Breast epithelium (tissue), 4 donors: ENCODE measurements at places on chromosomes 5 and 9. TPM values are rescaled to one million over a fixed set of nuclear protein-coding genes. Genes with fewer than 3 reads are reported as not detected.

Gene ITGA1
- 49.2 TPM for total RNA-seq

Gene RNF180
- 16.2 TPM for total RNA-seq

Gene ISL1
- total RNA-seq: not detected

Gene LRRC70
- 8.6 TPM for total RNA-seq

Gene PTGER4
- total RNA-seq: 31.5 TPM

Gene UHRF2
- total RNA-seq: 95.6 TPM

DNA sequence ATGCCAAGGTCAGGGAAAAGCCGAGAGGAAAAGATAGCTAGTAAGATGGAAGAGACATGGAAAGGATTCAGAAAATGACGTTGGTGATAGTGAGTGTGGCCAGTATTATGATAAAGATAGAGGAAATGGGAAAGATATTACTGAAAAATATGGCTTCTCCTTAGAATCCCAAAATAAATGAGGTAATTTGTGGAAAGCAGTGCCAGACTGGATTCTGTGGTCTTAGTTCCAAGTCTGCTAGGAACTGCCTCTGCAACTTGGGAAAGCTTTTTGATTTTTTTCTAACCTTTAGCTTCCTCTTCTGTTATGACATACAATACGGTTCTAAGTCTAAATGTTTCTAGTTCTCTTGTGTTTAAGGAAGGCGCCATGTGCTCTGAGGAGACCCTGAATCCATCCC is 54.2 kb downstream of the GRIA1 start:
- no peak for DNase-seq

DNA sequence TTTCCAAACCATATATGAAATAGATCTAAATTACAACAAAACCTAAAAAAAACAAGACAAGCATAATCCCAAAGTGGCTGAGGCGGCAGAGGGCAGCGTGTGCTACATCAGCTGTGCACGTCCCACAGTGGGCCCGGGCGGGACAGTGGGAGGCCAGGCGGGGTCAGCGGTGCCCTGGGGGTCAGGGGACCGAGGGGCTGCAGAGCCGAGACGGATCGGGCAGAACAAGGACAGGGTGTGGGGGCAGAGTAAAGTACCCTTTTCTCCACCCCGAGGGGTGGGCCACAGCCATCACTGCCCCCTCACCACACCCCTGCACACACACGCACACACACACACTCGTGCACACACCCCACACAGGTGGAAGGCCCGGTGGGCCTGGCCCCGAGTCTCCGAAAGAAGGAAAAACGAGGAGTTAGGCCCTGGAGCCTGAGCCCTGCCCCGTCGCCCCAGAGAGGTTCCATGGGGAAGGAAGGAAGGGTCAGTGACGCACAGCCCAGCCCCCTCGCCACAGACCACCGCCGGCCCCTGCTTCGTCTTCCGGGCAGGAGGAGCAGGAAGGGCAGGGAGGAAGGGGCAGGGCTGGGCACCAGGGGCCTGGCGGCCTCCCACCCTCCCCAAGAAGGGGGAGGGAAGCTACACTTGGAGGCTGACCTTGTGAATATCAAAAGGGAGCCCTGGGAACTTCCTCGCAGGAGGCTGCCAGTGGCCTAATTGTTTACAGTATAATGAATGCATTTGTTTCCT is 49.6 kb upstream of the UBAC1 start:
- no peak for DNase-seq

DNA sequence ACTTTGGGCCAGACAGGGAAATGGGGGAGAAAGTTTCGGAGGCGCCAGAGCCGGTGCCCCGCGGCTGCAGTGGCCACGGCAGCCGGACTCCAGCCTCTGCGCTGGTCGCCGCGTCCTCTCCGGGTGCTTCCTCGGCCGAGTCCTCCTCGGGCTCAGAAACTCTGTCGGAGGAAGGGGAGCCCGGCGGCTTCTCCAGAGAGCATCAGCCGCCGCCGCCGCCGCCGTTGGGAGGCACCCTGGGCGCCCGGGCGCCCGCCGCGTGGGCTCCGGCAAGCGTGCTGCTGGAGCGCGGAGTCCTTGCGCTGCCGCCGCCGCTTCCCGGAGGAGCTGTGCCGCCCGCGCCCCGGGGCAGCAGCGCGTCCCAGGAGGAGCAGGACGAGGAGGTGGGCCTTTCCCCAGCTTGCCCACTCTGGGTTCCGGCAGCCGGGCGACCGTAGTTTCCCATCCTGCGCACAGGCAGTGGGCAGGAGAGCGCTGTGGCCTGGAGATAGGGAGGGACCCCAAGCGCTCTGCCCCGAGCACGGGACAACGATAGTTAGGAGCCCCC is 516 bp downstream of the MAST4 start:
- no peak for DNase-seq

DNA sequence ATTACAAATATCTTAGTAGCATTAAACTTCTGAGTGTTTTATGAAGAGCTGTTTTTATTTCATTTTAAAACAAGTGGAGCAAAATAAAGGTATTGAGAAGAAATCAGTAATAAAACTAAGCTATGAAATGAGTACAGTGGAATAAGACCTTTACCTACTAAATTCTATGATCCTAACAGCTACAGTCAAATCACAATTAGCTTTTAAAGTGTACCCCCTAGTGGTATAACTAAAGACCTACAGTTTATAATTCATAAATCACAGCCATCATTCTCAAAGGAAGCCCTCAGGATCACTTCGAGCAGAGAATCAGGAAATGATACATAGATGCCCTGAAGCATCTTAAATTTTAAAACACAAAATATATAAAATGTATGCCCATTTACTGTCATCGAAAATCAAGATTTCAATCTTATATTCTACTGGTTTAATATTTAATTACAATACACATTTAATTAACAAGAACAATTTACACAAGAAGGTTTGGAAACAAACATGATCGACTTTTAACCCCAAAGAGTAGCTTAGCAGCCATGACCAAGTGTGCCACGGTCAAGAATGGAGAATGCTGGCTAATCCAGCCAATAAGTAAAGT is 12.3 kb downstream of the CCNH start:
- DNase-seq: no peak

DNA sequence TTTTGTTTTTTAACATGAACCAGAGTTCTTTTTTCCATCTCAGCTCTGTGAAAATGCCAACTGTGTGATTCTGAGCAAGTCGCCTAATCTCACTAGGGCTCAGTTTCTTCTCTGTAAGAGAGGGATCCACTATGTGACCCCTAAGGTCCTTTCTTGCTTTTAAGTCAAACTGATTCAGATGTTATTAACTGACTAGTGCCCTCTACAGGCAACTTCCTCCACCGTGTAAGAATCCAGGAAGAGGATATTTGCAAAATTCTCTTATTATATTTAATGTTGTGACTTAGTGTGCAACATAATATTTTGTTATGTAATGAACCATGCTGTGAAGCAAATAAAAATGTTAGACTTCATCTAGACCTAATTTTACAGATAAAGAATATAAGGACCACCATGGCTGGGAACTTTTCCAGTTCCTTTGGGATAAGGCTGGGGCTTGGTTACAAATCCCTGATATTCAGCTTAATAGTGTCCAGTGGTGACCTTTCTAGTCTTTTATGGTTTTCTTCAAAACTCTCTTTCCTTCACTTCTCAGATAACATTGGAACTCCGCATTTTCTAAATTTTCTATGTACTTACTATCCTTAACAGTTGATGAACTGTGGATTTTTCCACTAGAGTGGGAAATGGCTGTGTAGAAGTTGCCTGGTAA is 244.7 kb downstream of the PIK3R1 start:
- no peak for DNase-seq

DNA sequence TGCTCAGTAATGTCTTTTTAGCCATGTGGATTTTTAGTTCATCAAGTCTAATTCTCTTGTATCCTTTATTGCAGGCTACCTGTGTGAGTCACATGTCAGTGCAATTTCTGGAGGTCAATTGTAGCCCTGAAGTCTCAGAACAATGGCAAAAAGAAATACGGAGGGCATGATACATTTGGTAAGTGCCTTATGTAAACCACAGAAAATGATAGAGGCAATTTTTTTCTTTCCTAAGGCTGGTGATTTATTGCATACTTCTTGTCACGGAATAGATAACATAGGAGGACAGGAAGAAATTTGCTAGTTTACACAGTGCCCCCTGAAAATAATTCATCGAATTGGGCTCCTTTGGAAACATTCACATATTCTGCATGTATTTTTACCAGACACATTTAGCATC is 235.9 kb downstream of the DMRTA1 start:
- DNase-seq: no peak

DNA sequence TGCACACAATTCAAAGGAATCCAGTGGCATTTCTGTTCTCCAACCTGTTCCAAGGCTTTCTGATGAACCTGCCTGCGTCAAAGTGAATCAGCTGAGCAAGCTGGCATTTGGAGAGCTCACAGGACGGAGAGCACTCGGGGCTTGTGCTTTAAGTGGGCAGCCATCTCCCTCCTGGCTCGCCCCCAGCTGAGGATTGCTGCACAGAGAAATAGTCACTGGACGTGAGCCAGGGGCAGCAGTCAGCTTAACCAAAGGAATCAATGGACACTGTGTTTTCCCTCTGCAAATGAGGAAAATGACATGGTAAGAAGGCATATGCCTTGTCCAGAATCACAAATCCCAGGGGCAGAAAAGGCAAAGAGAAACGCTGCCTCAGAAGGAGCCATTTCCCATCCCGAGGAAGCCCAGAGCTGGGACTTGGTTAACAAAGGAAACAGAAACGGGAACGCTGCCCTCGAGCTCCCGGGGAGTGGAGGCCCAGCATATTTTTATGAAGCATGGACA is 299.4 kb downstream of the ZSWIM6 start:
- no peak for DNase-seq

DNA sequence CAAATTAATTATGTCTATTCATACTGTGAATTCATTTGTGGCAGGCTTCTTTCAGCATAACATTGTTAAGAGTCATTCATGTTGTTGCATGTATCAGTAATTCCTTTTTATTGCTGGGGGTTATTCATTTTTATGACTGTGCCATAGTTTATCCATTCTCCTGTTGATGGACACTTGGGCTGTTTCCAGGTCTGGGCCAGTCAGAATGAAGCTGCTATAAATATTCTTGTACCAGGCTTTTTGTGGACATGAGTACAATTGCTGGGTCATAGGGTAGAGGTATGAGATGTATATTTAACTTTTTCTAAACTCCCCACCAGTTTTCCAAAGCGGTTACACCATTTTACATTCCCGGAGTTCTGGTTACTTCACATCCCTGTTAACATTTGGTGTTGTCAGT is 13.6 kb downstream of the PRPF4 start:
- no peak for DNase-seq

DNA sequence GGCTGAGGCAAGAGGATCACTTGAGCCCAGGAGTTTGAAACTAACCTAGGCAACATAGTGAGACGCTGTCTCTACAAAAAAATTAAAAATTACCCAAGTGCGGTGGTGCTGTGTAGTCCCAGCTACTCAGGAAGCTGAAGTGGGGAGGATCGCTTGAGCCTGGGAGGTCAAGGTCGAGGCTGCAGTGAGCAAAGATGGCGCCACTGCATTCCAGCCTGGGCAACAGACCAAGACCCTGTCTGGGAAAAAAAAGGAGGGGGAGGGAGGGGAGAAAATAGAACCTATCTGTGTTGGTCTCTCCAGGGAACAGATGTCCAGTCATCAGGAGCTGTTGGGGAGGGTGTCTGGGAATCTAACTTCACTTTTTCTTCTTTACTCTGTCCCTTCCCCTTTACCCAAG is 24.3 kb downstream of the MAT2B start:
- no peak for DNase-seq

DNA sequence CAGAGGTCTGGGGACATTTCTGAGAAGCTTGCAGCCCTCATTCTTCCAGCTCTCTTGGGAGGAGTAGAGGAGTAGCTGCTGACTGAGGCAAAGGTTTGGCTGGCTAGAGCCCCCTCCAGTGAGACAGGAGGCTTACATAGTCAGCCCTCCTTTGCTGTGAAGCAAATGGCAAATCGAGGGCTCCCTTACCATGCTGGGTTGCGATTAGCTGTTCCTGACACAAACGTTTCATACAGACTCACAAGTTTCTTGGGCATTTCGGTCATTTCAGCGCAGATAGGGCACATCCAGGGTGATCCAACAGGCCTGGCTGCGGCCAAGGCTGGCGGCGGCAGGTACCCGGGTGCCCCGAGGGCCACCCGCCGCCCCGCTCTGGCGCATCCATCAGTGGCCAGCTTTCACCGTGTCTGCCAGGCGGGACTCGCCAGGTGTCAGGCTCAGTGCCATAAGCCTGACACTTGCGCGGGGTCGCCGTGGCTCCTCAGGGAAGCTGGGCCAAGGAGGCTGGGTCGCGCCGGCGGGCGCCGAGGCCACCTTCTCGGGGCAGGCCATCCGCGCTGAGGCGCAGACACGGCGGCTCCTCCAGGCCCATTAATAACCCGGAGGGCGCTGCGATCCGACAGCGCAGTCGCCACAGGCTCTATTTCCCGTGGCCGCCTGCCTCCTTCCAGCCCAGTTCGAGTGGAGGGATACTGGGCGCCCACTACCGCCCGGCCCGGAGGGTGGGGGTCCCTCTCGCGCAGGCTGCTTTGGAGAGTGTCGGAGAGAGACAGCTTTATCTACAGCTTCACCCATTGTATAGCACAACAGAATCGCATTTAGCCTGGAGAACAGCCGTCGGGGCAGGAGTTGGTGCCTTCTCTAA is 9.1 kb downstream of the PRDM6 start:
- no peak for DNase-seq

DNA sequence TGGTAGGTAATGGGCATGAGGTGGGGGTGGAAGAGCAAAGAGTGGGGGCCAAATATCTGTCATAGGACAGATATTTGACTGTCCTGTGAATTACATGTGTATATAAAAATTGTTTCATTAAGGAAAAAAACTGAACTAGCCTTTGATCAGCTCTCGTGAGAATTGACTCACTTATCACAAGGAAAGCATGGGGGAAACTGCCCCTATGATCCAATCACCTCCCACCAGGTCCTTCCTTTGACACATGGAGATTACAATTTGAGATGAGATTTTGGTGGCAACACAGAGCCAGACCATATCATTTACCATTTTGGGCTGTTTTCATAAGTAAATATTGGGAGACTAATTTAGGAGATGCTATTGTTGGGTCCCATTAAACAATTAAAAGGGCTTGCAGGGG is 63.2 kb upstream of the FYB1 start:
- DNase-seq: no peak

DNA sequence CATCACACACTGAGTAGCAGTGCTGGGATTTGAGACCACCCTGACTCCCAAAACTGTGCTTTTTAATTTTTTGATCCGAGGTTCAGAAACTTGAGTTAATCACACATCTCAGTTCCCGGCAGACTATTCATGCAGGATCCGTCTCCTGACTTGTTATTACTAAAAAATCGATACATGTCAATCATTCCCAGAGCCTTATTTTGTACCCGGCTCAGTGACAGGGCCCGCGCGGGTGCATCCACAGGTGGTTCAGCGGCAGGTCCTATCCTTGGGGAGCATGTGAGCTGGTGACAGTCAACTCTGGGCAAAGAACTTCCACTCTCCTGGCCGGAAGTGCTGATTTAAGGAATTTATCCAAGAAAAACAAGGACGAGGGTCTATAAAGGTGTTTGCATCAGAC is 95.9 kb upstream of the MVB12B start:
- DNase-seq: no peak

DNA sequence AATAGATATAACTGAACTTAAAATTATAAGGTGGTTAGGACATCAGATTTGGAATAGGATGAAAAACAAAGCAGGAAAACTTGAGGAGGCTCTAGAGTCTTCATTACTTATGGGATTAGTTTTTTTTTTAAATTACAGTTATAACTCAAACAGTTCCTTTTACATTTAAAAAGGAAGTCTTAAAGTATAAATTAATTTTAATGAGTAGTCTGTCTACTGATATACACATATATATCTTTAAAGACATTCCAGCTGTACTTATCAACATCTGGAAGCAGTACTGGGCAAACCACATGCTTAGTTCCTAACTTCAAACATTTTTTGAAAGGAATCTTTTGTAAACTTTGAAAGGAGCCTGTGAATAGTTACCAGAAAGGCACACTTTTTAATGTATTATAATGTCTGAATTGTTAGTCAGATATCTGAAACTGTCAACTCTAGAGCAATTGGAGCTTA is 6.0 kb downstream of the ACTBL2 start:
- no peak for DNase-seq

GRCh38 chr5:62306323-62306895 is 403 bp downstream of the KIF2A start:
- no peak for DNase-seq
